ENCODE measurements at places on chromosomes 1 and 21.
A peak's percentile ranks its signal among the peaks of the same experiment; 100 is the strongest.

- DNase-seq, result peak; percentile 64
Measured at GRCh38 chr1:76254104-76255030, 179.8 kb downstream of the ST6GALNAC3 start.

DNA sequence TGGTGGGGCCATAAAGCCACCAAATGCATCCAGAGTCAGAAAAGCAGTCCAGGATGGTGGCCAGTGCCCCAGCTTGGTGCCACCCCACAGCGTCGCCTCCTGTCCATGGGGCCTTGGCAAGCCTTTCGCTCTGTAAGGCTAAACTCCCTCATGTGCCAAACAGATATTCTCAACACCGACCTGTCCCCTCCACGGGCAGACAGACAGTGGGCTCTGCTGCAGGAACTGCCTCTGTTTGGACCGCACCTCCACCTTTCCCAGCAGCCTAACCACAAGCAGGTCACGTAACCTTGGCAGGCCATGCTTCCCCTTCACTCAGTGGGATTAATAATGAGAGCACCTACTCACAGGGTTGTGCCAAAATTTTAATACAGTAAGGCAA, 11.7 kb downstream of the RUNX1 start:
- DNase-seq, result no peak

- no peak for DNase-seq
Measured at GRCh38 chr1:89761338-89761737, 59.5 kb upstream of the LRRC8D start.

- no peak for DNase-seq
Measured at GRCh38 chr1:154756793-154757548, 113.1 kb downstream of the KCNN3 start.

DNA sequence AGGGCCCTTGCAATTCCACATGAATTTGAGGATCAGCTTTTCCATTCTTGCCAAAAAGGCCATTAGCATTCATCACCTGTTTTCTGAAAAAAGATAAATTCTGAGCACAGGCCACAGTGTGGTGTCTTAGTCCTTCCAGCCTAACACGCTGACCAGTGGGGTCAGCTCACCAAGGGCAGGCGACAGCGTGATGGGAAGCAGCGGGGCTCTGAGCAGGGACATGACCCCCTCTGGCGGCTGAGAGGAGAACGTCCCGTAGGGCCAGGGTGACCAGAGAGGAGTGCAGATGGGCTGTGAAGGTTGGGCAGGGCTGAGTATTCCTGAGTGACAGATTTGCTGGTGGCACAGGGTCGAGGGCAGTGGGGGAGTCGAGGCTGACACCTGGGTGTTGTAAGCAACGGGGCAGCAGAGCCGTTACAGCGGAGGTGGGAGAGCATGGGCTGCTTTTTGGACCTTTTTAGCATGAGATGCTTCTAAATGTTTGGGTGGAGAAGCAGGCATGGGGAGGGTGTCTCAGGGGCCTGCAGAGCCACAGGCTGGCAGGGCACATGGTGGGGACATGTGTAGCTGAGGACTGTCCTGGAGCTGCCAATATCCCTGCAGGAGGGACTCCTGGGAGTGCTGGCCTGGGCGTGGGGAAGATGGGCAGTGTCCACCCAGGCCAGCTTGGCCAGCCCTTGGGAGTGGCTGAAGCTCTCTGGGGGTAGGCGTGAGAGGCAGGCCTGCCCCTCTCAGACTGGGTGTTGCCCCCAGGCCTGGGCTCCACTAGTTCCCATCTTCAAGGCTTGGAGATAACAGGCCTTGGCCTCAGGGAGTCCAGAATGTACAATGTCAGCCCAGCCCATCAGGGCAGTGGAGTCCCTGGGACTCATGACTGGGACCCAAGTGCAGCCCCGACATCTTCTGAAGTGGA, 8.6 kb upstream of the CALML6 start:
- DNase-seq, result peak; percentile 55

DNA sequence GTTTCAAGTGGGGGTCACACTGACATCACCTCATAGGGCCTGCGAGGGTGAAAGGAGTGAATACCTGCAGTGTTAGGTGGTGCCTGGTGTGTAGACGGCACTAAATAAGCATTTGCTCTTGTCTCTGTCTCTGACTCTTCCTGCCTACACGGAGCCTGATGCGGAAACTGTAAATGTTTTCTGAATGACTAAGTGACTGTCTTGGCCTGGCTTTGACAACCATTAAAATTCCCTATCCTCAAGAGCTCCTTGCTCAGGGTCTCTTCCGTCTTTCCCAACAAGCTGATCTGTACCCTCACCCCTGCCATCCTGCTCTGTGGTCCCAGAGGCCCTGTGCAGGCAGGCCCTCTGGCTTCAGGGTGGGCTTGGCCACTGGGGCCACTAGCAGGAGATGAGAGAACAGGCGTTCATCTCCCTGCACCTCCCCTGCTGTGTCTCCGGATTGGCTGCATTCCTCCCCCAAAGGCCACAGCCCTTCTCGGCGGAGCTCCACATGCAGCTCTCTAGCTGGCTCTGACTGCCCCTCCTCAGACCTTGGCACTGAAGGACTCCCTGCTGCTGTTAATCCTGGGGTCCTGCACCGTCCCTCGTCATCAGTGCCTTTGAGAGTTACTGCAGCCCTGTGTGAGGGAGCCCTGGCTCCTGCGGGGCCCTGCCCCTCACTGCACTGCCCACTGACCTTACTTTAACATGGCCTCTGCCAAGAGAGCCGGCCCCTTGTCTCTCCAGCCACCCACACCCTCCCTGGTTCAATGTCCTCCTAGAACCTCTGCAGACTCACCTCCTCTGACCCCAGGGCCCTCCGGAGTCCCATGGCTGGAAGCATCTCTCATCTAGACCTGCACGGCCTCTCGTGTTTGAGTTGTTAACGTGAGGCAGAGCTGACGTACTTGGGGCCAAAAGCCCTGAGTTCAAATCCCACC, 211.1 kb downstream of the MATN1 start:
- no peak for DNase-seq

GRCh38 chr1:185699874-185700273, 34.3 kb upstream of the HMCN1 start:
- DNase-seq, result no peak
